Activated CD4-positive, alpha-beta memory T cell treated with anti-CD3 and anti-CD28 coated beads for 36 hours (primary cell): ENCODE measurements at places on chromosomes 4 and X.

DNA sequence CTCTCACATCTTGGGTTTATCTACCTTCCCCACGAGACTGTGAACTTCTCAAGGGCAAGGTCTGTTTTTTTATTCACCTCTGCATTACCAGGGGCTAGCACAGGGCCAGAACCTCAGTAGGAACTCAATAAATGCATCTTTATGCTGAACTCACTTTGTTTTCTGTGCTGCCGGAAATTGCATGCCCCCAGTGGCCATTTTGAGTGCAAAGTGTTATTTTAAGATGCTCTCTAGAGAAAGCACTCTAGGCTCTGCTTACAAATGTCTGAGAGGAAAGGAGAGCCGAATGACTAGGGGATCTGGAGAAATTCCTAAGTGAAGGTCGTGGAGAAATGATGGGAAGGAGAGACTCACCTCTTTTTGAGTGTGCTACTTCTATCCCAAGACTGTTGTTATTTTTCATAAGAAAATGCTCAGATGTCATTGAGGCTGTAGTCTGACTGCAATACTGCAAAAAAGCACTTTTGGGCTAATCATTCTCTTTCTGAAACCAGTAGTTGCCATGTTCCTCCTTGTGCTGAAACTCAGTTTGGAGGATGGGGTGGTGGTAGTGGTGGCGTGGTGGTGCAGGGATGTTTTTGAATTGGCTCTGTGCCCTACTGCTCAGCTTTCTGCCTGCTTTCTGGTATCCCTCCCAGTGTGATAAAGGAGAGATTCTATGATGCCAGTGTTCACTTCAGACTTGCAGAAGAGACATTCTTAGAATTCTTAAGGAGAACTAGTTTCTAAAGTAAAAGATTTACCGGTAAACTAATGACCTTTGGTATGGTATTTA, 41.3 kb downstream of the DOCK11 start:
- DNase-seq: peak; percentile 64

DNA sequence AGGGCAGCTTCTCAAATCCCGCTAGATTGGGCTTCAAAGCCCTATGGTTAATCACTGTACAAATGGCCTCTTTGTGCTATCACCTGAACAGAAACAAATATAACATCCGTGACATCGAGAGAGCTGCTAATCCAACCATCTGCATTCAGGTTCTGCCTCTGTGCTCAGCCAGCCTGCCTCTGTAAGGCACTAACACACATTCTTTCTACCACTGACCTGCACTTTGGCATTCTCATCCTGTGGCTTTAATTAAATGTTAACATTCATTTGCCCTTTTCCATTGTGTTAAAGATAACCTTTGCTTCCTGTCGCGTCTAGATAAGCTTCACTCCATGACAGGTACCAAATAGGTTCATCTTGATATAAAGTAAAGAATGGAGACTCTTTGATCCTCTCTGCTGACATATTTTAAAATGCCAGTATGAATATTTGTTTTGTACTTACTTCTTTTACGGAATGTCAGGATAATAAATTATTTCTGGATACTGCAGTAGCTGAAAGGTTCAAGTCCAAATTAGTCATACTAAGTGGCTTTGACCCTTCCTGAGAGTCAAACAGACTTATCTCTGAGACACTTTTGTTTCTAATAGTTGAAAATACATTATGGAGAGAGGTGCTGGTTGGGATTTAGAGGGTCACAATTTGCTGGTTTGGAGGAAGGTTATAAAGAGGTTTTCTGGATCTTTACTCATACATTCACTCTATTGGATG, 505.7 kb downstream of the PACRGL start:
- DNase-seq: no peak

DNA sequence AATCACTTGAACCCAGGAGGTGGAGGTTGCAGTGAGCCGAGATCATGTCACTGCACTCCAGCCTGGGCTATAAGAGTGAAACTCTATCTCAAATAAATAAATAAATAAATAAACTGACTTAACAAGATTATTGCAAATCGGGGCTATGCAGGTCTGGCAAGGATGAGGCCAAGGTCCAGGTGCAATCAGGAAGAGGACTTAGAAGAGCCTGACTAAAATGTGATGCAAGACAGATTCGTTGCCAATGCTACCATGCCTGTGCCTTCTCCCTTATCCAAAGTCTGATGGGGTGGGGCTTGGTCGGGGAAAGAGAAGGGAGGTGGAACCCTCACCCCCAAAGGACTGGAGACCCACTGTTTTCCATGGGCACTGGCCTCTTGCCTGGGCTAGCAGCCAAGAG, 14.7 kb downstream of the ZCCHC13 start:
- no peak for DNase-seq

DNA sequence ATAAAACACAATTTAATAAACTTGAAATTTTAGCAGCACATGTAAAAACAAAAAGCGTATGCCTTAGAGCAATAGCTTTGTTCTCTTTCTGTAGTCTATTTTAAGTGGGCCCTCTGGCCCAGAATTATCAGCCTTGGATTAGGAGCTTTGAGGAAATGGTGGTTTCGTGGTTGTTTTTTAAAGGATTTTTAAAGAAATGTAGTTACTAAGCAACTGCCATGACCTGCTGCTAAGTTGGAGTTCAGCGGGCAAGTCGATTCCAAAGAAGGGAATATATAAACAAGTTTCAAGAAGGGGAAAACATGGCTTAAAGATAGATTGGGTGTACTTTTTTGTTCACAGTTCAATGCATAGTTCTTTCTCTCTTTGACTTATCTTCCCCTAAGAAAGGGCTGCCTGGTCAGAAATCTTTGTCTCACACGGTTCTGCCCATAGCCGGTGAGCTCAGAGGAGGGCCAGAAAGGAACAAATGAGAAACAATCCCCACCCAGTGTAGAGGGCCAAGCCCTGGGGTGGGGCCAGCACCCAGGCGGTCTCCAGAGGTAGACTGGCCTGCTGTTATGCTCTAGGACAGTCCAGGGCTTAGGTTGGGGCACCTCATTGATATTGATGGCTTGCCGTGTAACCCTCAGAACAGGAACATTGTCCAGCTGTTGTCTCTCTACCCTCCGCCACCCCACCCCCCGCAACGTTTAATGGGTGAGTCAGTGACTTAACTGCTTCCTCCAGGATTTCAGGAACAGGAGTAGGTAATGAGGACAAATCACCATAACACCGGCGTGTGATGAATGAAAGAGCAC, 32.5 kb downstream of the DLG3 start:
- no peak for DNase-seq

GRCh38 chr4:103410386-103410785, 212.2 kb upstream of the CENPE start:
- no peak for DNase-seq

GRCh38 chr4:189046642-189047041, 894.0 kb upstream of the FRG1 start:
- no peak for DNase-seq

GRCh38 chr4:8314691-8315255, 45.2 kb downstream of the HTRA3 start:
- DNase-seq: peak; percentile 5

DNA sequence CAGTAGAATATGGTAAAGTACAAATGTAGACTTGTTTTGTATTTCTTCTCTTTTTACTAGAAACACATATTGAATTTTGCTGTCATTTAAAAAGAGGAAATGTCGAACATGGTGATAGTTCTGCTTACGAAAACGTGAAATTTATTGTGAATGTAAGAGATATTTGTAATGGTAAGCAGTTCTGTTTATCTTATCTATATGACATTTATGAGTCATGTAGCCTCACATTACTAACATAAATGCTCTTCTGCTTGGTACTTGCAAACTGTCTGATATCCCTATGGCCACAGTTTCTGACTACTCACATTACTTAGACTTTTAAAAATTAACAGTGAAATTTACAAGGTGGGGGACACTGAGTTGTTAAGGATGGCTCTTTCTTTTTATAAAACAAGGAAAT, 57.9 kb downstream of the PASD1 start:
- DNase-seq: no peak

- no peak for DNase-seq
Measured at GRCh38 chr4:13829457-13829856, 201.9 kb upstream of the BOD1L1 start.

DNA sequence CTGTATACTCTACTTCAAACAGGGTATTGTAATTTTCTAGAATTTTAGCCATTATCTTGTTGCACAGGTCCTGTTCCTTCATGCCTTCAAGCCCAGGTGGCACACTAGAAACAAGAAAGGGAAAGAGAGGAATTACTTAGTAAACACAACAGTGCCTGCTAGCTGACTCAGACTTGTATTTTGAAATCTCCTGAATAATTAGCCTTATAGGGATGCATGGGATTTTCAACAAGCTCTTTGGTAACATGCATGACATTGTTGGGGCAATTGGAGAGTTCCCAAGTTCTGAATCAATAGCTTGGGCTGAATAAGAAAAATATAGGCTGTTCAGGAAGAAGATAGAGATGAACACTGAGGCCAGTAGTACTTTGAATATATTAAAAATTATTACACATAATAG, 118.8 kb downstream of the FAM13A start:
- no peak for DNase-seq

DNA sequence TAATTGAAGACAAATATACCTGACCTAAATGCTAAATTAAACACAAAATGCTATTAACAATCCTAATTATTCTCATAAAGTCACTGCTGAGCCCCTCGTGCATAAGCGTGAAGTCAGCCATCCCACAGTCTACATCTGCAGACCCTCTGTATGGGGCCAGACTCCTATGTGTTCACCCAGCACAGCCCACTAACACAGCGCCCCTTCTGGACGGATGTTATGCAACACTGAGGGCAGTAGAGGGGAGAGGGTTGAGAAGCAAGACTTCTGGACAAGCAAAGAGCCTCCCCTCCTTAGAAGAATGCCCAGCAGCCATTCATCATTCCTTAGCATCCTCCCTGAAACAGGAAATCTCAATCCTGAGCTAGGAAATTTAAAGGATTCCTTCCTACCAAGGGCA, 7.9 kb downstream of the TRPC3 start:
- peak; percentile 30 for DNase-seq

DNA sequence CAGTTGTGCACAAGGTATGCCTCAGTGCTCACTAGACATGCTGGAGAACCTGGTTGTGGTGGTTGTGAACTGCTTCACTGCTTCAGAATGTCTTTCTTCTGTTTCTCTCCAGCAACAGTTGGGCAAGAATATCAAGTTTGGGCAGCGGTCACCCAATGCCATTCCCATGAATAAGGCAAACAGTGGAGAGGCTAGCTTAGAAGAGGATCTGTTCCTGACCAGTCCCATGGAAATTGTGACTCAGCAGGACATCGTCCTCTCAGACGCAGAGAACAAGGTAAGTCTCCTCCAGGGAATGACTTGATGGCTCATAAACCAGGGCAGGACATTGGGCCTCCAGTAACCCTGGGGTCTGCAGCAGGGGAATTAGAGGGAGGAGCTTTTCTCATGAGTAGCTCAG, 79.9 kb downstream of the AASDH start:
- no peak for DNase-seq

- DNase-seq: no peak
Measured at GRCh38 chr4:38673130-38673978, 9.4 kb downstream of the KLF3 start.

DNA sequence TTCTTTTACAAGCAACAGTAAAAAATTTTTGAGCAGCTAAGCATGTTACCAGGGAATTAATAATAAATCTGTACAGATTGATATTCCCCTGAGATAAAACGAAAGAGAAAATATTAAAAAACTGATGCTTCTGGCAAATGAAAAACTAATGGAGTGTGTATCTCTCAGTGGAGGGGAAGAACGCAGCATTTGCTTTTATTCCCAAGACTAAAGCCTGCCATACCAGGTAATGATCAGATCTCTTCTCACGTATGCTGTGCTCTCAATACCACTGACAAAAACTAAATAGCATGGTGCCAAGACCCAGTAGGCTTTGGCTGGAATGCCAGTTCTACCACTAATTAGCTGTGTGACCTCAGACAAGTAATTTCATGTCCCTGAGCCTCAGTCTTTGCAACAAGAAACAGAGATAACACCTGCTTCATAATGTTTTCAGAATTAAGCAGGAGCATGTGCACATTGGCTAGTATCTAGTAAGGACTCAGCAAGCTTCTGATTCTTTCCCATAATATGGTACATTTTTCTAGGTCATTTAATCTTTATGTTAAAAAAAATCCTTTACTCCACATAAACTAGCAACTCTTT, 179.6 kb downstream of the CENPC start:
- no peak for DNase-seq

GRCh38 chrX:112643721-112644120, 36.0 kb downstream of the LHFPL1 start:
- DNase-seq: peak; percentile 24

GRCh38 chrX:81301877-81302276, 100.0 kb downstream of the SH3BGRL start:
- DNase-seq: no peak

GRCh38 chr4:73172161-73172560, 86.4 kb downstream of the ANKRD17 start:
- DNase-seq: no peak

- no peak for DNase-seq
Measured at GRCh38 chr4:150862829-150863228, 152.3 kb downstream of the LRBA start.

DNA sequence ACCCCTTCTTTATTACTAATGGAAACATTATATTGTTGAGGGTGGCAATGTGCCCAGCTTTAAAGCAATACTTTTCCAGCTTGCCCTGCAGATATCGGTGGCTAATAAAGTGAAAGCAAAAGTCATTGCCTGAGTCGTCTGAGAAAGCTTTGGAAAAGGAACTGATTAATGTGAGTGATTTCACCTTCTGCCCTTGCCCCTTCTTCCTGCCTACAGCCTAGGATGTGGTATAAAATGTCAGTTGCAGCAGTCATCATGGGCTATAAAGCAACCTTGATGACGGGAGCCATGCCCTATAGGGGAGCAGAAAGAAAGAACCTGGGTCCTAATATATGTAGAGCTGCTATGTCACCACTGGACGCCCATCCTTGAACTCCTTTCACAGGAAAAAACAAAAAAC, 132.4 kb upstream of the USP9X start:
- DNase-seq: peak; percentile 27

DNA sequence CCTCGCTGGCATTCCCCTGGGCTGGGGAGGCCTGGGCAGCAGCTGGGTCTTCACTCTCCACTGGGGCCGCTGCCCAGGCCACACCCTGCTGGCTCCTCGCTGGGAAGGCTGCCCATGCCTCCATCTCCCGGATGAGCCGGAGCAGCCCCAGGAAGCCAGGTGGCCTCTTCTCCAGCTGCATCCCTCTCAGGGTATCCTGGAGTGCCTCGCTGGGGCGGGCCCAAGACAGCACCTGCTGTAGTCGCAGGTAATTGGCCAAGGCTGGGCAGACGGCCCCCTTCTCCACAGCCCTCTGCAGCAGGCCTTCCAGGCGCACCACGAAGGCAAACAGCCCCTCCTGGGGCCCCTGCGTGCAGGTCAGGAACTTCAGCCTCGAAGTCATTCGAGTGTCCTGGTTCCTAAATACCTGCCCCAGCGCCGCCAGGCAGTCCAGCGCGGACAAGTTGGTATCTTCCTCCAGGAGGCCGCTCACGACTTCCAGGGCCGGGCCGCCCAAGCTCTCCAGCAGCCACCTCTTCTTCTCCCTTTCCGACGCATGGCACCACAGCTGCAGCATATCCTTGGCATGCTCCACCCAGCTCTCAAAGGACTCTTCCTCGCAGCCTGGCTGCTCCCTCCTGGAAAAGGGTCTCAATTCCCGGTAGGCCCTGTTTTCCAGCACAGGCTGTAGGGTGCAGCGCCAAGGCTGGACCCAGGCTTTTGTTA, 3.7 kb downstream of the PNMA6E start:
- DNase-seq: no peak

GRCh38 chrX:20271730-20272129, 5.0 kb upstream of the RPS6KA3 start:
- DNase-seq: no peak
